Nasal cavity respiratory epithelium epithelial cell of viscerocranial mucosa (primary cell): ENCODE measurements at places on chromosomes 16 and 17. TPM values are rescaled to one million over a fixed set of nuclear protein-coding genes. Genes with fewer than 3 reads are reported as not detected.

VEZF1 gene
- 21.9 and 39.3 TPM in 2 replicates for total RNA-seq

KRT32 gene
- total RNA-seq, result not detected in 2 replicates

CCDC102A gene
- 1.4 and 5.0 TPM in 2 replicates for total RNA-seq

NPIPB4 gene
- 18.5 and 47.0 TPM in 2 replicates for total RNA-seq

TERB1 gene
- total RNA-seq, result under 0.01 and 0.14 TPM in 2 replicates

KCNJ2 gene
- total RNA-seq, result under 0.01 and 2.7 TPM in 2 replicates

HBA2 gene
- total RNA-seq, result not detected in 2 replicates

RTN4RL1 gene
- 0.34 and 0.71 TPM in 2 replicates for total RNA-seq

TP53 gene
- 26.7 and 40.1 TPM in 2 replicates for total RNA-seq

ADORA2B gene
- total RNA-seq, result 36.6 and 38.2 TPM in 2 replicates

KRTAP4-4 gene
- not detected in 2 replicates for total RNA-seq

CCDC144A gene
- total RNA-seq, result 0.68 and 4.5 TPM in 2 replicates

EPX gene
- not detected in 2 replicates for total RNA-seq

KIF18B gene
- under 0.01 TPM in 1 of 2 replicates, not detected in the other for total RNA-seq

KCNG4 gene
- not detected in 2 replicates for total RNA-seq

ST6GALNAC2 gene
- total RNA-seq, result 76.9 and 114 TPM in 2 replicates

GHDC gene
- 3.8 and 11.4 TPM in 2 replicates for total RNA-seq
